Activated naive CD8-positive, alpha-beta T cell treated with anti-CD3 and anti-CD28 coated beads, Interleukin-2, amount 10 ng/mL, durations not matched to agents 7 days and 5 days (primary cell): ENCODE measurements at places on chromosomes 3 and 15. TPM values are rescaled to one million over a fixed set of nuclear protein-coding genes. Genes with fewer than 3 reads are reported as not detected.

CTXN2 gene
- total RNA-seq, result not detected

NTRK3 gene
- not detected for total RNA-seq

GRCh38 chr3:186909078-186909853 lies 21.1 kb upstream of the ST6GAL1 start:
- H3K4me3 ChIP-seq, result peak overlapping the region; percentile 74
- peaks cover 31% of the 10 kb centered on the region for H3K4me1 ChIP-seq
- H3K27me3 ChIP-seq, result peaks cover 2% of the 10 kb centered on the region
- peaks cover 42% of the 10 kb centered on the region for H3K36me3 ChIP-seq

GRCh38 chr15:94538280-94538679 lies 306.9 kb downstream of the MCTP2 start:
- H3K27ac ChIP-seq, result no peak overlapping the region
- H3K36me3 ChIP-seq, result no peaks in the 10 kb centered on the region
- no peak overlapping the region for H3K4me3 ChIP-seq
- peaks cover 17% of the 10 kb centered on the region for H3K27me3 ChIP-seq
- H3K4me1 ChIP-seq, result no peaks in the 10 kb centered on the region

TM4SF18 gene
- total RNA-seq, result not detected

DNA sequence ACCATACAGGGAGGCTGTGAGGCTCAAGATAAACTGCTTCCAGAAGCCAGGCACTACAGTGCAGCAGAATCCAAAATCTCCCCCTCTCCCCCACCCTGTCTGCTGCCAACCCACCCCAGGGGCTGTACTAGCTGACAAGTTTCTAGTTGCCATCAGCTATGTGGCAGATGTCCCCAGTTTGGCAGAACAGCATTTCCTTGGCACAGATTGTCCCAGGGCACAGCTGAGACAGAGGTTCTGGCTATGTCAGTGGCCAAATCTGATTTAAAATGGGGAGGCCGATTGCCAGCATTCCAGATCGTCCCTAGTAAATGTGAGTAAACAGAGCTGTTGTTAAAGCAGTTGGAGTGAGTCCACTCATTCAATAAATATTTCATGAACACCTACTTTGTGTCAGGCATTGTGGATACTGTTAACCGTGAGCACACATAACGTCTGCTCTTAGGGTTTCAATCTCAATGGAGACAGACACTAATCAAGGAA lies 28.0 kb upstream of the CCDC174 start:
- no peaks in the 10 kb centered on the region for H3K36me3 ChIP-seq
- no peak overlapping the region for H3K4me3 ChIP-seq
- H3K27me3 ChIP-seq, result peaks cover 6% of the 10 kb centered on the region
- H3K27ac ChIP-seq, result no peak overlapping the region

DNAJA4 gene
- total RNA-seq, result 26.0 TPM

DNA sequence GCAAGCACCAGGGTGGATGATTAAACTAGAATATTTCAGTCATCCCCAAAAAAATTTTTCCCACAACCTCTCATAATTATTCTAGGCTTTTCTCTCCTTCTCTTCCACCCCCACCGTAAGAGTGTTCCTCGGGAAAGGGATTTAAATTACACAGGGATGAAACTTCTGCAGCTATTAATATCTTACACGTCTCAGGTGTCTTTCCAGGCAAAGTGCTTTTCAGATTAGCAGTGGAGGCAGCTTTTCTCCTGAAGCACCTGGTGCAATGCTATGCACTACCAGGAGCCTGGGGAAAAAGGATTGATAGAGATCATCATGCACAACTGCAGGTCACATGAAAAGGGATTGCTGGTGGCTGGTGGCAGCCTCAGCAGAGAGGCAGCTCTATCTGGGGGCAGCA lies 250.4 kb downstream of the NTRK3 start:
- H3K27me3 ChIP-seq, result no peaks in the 10 kb centered on the region
- no peaks in the 10 kb centered on the region for H3K36me3 ChIP-seq
- H3K4me1 ChIP-seq, result no peaks in the 10 kb centered on the region

DNA sequence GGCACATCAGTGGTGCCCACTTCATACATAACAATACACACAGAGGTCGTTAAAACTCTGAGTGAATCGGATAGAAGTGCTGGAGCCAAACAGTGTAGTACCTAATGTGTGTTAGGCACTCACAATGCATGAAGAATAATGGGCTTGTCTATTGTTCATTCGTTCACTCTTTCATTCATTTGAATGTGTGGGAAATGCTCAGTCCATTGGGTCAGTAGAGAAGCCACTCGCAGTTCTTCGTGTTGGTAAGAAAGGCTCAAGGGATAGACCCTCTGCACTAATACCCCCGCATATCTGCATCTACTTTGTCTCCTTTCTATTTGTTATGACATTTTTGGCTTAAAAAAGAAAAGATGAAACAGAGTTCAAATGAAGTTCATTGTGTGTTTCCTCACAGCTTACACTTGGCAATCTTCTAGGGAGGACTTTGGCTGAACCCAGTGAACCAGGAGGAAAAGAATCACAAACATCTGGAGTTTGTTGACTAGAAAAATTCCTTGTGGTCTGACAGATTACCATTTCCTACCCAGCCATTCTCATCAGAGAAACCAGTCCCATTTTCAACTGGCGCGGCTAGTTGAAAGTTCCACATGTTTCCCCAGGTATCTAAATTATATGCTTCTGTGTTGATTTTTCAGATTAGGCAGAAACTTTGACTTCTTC lies 32.8 kb upstream of the MFSD1 start:
- no peak overlapping the region for H3K4me3 ChIP-seq
- peaks cover 2% of the 10 kb centered on the region for H3K27me3 ChIP-seq
- DNase-seq, result no peak
- H3K27ac ChIP-seq, result no peak overlapping the region
- peaks cover 3% of the 10 kb centered on the region for H3K4me1 ChIP-seq

- no peak overlapping the region for H3K27ac ChIP-seq
- no peaks in the 10 kb centered on the region for H3K36me3 ChIP-seq
- H3K4me1 ChIP-seq, result no peaks in the 10 kb centered on the region
- no peaks in the 10 kb centered on the region for H3K27me3 ChIP-seq
Measured at GRCh38 chr3:28699283-28699682, 350.7 kb upstream of the AZI2 start.

GRCh38 chr3:42739401-42740158 lies 33.5 kb downstream of the CCDC13 start:
- H3K27me3 ChIP-seq, result peaks cover 9% of the 10 kb centered on the region
- H3K27ac ChIP-seq, result no peak overlapping the region
- peaks cover 3% of the 10 kb centered on the region for H3K4me1 ChIP-seq
- no peak for DNase-seq

GRCh38 chr15:75112278-75112847 lies 89.0 kb downstream of the PPCDC start:
- H3K36me3 ChIP-seq, result peaks cover 15% of the 10 kb centered on the region
- H3K4me1 ChIP-seq, result peaks cover 34% of the 10 kb centered on the region
- H3K27ac ChIP-seq, result no peak overlapping the region
- DNase-seq, result no peak
- H3K4me3 ChIP-seq, result no peak overlapping the region

GRCh38 chr3:52404391-52404790 lies 40.5 kb downstream of the SEMA3G start:
- peaks cover 11% of the 10 kb centered on the region for H3K4me1 ChIP-seq
- peaks cover 22% of the 10 kb centered on the region for H3K36me3 ChIP-seq
- H3K27ac ChIP-seq, result no peak overlapping the region
- peak; percentile 16 for DNase-seq

GRCh38 chr15:51621936-51622603 lies 501 bp downstream of the DMXL2 start:
- H3K4me3 ChIP-seq, result peak overlapping the region; percentile 90
- peaks cover 9% of the 10 kb centered on the region for H3K27me3 ChIP-seq
- no peak overlapping the region for H3K27ac ChIP-seq

- H3K36me3 ChIP-seq, result no peaks in the 10 kb centered on the region
- H3K4me1 ChIP-seq, result no peaks in the 10 kb centered on the region
- H3K27ac ChIP-seq, result no peak overlapping the region
- H3K27me3 ChIP-seq, result peaks cover 14% of the 10 kb centered on the region
- H3K4me3 ChIP-seq, result no peak overlapping the region
Measured at GRCh38 chr15:79529157-79529785, 97.1 kb downstream of the MINAR1 start.
